ENCODE measurements at places on chromosomes 6 and 20.

GRCh38 chr6:30104661-30105060 is 8.2 kb downstream of the TRIM31 start:
- DNase-seq = no peak

DNA sequence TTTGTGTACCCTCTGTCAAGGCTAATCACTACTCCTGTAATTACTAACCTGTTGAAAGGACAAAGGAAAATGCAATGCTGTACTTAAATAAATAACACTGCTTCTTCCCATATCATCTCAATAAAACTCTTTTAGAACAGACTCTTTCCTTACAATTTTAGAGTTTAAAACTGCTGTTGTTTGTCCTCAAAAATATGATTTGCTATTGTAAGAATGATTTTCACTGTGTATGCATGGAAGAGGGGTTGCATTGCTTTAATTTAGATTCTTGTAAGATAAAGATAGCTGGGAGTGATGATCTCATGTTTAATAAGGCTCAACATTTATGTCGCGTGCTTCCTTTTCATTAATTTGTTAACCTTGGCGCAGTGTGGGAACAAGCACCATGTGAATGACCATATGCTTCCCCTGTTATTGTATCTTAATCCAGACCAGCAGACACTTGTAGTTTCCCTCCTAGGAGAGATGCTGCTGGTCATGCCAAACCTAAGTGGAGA is 89.8 kb upstream of the ATXN1 start:
- DNase-seq = no peak

GRCh38 chr20:51111290-51111689 is 88.4 kb upstream of the KCNG1 start:
- no peak for DNase-seq

GRCh38 chr20:33423141-33423834 is 20.3 kb downstream of the SNTA1 start:
- no peak for DNase-seq

GRCh38 chr6:1336246-1336843 is 24.4 kb downstream of the FOXQ1 start:
- DNase-seq = no peak
